CD8-positive, alpha-beta T cell (primary cell): ENCODE measurements at places on chromosomes 4 and X.

- DNase-seq = no peak
Observed at GRCh38 chrX:14779580-14779979, 93.3 kb downstream of the FANCB start.

GRCh38 chr4:125505621-125506020, 190.9 kb downstream of the FAT4 start:
- DNase-seq = no peak

- no peak for DNase-seq
Observed at GRCh38 chrX:130216320-130216719, 44.6 kb downstream of the RAB33A start.

GRCh38 chrX:24487571-24487970, 22.5 kb downstream of the PDK3 start:
- no peak for DNase-seq

DNA sequence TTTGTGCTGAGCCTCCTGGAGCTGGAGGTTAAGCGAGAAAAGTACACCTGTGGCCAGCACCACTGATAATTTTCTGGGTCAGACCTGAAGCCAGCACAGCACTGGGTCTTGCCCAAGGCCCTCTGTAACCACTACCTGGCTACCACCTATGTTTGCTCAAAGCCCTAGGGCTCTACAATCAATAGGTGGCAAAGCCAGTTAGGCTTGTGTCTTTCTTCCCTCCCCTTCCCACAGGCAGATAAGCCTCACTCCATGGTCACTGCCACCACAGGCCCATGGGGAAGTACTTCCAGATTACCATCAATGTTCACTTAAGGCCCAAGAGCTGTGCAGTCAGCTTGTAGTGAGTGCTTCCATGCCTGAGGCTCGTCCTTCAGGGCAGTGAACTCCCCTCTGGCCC, 35.2 kb upstream of the ARMCX4 start:
- DNase-seq = no peak

GRCh38 chr4:145320294-145320693, 139.9 kb upstream of the OTUD4 start:
- no peak for DNase-seq

- no peak for DNase-seq
Observed at GRCh38 chr4:188282471-188283232, 143.4 kb downstream of the TRIML1 start.
